ENCODE measurements at places on chromosomes 11 and 22. TPM values are rescaled to one million over a fixed set of nuclear protein-coding genes. Genes with fewer than 3 reads are reported as not detected.

GRCh38 chr11:128182844-128183243, 404.5 kb downstream of the ETS1 start:
- no peak for DNase-seq

DNA sequence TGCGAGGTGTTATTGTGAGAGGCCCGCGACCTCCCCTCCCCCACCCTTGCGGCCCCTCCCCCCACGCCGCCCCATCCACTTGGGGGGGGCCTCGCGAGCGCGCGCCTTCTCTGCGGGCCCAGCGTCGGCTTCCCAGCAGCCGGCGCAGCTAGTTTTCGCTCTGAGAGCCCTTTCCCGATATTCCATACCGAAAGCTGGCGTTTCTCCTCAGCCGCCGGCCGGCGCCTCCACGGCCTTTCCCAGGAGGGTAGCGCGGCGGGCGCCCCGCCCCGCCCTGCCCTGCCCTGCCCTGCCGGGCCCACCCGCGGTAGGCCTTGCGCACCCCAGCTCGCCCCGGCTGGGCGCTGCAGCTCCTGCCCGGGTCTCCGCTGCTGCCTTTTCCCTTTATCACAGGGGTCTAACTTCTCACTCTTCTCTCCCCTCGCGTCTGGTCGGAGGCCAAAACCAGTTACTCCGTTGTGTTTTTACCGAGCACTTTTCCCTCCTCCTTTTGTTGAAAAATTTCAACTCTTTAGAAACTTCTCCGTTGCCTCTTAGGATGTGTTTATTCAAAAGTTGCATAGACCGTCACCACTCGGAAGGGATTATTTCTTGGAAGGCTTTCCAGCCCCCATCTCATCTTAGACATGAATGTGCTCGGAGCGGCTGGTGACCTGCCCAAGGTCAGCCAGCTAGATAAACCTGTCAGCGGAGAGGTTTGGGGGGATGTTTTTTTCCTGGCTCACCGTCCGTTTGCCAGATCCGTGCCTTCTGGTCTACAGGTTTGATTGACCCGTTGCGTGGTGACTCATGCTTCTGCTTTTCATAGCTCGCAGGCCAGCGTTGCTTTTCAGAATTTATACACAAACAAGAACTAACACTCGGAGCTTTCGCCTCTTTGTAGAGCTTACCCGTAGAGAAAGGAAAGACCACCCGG, 648 bp downstream of the PAFAH1B2 start:
- DNase-seq, result peak; percentile 56

The SAA4 gene
- total RNA-seq, result 2.5 TPM

The NXPE2 gene
- total RNA-seq, result not detected

- peak; percentile 78 for DNase-seq
These were observed 4.7 kb downstream of the OSBPL5 start for GRCh38 chr11:3160252-3161031.

- DNase-seq, result no peak
These were observed 69.8 kb downstream of the RNF169 start for GRCh38 chr11:74818283-74818946.

DNA sequence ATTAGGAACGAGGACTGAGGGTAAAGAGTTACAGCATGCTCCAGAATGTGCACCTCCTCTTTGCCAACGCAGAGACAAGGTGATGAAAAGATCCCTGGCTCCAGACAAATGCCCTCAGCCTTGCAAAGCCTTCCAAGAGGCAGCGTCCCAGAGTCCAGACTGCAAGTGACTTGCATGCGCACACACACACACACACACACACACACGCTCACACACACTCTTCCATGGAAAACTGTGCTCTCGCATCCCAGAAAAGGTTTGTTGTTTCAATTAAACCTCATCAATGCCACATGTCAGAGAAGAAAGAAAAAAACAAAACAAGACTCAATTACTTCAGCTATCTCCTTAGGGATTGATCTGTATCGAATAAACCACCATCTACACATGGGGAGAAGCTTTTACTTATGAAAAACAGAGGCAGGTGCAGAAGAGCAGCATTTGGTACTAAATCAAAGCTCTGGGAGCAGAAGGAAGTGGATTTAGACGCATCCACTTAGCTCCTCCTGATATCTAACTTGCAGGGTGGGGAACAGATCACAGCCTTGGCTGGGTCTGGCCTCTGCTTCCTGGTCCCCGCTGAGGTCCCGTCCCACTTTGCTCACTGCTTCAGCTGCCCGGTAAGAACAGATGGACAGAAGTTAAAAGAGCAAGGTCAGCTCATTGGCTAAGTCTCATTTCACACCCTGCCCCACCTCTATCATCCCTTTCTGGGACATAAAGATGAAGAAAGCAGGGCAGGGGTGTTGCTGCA, 249.8 kb upstream of the BLID start:
- DNase-seq, result no peak

The SLCO2B1 gene
- 4.6 TPM for total RNA-seq

GRCh38 chr11:20654038-20654437, 15.3 kb upstream of the NELL1 start:
- DNase-seq, result no peak

The RHOD gene
- total RNA-seq, result 22.3 TPM

GRCh38 chr11:73995247-73995646, 12.6 kb upstream of the UCP2 start:
- no peak for DNase-seq

DNA sequence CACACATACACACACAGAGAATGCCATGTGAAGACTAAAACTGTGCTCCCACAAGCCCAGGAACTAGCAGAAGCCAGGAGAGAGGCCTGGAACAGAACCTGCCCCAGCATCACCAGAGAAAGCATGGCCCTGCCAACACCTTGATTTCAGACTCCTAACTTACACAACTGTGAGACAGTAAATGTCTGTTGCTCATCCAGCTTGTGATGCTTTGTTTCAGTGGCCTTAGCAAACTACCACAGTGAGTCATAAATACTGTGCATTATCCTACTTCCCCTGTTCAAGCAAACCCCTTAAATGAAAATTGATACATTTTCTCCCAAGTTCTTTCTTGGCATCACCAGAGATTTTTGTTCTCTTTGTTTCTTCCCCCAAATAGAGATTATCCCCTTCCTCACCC, 1539.4 kb upstream of the TENM4 start:
- DNase-seq, result no peak

GRCh38 chr11:86145439-86146156, 76.7 kb upstream of the PICALM start:
- DNase-seq, result no peak

DNA sequence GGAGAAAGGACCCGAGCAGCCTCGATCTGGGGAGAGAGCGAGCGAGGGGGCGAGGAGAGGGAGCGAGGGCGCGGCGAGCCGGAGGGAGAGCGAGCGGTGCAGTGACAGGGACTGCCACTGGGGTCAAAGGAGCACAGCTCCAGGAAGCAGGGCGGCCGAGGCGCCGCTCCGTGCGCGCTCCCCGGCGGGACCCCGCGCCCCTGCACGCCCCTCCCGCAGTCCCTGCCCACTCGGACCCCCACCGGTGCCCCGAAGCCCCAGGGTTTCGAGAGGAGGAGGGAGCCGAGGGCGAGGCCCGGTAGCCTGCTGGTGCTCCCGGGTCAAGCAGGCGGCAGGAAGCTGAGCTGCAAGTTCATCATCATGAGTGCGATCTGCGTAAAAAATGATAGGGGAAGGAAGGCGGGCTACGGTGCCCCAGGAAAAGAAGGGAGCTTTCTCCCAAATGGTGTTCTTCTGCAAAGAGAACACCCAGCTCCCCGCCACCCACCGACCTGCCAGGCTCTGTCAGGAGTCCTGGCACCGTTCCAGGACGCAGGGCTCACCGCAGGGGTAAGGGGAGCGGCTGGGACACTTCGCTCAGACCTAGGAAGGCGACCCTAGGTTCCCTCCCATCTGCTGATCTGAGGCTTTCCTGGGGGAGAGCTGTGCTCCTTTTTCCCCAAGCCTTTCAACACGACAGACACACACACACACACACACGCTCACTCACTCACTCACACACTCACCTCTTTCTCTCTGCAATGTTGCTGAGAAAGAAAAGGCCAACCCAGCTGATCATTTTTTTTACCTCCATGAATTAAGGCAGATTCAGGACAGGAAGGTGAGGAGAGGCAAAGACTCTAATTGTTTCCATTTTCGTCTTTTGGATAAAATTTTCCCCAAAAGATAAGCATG, at the start of gene MPPED2:
TSS of gene MPPED2 (minus strand) at position 103 of the 894 bp plus-strand sequence. CDS start 5,980 bp downstream, outside the sequence.
- DNase-seq, result no peak

DNA sequence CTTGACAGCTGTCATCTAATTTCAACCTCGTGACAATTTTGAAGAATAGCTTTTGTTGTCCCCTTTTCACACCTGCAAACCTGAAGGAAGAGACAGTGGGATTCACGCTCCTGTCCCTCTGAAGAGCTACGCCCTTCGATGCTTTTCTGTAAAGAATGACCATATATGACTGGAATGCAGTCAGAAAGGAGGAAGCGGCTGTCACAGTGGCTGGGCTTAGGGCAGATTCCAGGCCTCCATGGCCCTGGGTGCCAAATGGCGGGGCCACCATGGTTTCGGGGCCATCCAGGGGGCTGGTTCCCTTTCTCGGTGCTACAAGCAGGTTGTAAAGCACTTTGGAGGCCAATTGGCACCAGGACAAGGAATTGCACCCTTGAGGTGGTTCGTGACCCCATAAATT, 22.2 kb upstream of the FGF19 start:
- DNase-seq, result no peak

DNA sequence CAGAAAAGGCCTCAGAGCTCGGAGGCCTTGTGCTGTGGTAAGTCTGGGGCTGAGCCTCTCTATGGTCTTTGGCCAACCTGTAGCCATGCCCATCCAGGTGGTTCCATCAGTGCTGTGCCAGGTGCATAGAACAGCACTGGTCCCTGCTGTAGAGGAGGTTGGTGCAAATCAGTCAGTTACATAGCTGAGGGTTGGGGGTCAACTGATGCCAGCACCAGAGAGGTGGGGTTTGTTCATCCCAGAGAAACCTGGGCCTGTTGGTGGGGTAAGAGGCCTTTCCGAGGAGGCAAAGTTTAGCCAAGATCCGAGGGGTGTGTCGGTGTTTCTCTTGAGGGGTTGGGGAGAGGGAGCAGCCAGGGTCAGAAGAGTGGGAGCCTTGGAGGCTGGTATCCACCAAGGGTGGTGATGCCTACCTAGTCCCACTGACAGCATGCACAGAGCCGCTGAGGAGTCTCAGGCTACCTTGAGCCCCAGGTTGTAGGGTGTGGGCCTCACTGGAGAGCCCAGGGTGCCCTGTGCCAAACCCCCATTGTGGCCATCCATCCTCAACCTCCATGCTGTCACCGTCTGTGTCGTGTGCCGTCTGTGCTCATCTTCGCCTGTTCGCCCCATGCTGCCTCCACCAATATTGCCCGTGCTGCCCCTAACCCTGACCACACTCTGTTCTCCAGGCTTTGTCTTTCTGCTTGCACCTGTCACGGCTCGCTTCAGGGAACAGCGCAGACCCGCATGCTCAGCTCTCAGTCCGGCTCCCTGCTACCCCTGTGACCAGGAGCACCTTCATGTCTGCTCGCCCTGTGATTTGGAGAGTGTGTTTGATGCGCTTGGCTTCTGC, 78.7 kb upstream of the SUSD2 start:
- DNase-seq, result no peak

The HPX gene
- 17.6 TPM for total RNA-seq

GRCh38 chr11:86972734-86973133, 17.5 kb upstream of the FZD4 start:
- no peak for DNase-seq

DNA sequence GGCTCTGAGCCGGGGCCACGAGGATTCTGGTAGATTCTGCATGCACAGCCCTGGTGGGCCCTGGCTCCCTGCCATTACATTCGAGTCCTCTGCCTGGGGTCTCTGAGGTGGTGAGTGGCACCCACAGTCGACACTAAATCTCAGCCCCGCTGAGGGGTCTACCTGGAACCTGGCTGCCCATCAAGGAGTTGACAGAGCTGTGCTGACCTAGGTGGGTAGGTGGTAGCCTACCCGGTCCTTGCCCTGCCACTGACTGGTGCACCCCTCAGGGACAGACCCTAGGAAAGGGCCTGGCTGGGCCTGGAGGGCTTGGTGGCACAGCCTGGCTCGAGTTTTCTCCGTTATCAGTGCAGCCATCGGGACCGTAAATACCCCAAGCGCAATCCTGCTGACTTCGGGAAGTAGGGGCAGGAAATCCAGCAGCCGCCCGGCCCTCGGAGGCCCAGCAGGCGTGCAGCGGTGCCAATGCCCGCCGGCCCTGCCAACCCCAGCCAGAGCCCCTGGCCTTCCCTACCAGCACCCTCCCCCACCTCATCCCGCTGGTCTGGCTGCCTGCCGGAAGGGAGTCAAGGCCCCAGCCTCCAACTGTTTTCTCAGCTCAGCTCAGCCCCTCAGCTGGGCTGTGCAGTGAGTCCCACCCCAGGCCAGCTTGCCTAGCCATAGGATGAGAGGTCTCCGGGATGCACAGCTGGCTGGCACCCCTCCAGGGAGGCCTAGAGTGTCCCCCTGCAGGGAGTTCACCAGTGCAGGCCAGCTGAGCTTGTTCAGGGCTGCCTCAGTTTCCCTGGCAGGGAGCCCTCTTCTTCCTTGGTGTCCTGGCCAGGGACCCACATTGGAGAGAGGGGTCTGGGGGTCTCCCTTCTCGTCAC, 80.4 kb upstream of the KCNQ1OT1 start:
- DNase-seq, result peak; percentile 2

DNA sequence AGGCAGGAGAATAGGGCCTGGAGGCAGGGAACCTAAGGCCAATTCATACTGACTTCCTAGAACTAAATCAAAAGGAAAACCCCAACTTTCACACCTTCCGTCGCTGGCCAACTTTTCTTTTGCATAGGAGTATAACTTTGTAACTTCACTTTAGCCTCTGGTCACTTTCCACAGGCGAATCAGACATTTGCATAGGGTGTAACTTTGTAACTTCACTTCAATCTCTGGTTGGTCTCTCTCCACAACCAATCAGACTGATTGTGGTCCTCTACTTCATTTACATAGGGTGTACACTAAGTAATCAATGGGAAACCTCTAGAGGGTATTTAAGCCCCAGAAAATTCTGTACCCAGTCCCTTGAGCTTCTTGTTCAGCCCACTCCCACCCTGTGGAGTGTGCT, 11.5 kb upstream of the TMPRSS4 start:
- no peak for DNase-seq

- DNase-seq, result no peak
These were observed 838.9 kb downstream of the DLG2 start for GRCh38 chr11:84788220-84788619.

DNA sequence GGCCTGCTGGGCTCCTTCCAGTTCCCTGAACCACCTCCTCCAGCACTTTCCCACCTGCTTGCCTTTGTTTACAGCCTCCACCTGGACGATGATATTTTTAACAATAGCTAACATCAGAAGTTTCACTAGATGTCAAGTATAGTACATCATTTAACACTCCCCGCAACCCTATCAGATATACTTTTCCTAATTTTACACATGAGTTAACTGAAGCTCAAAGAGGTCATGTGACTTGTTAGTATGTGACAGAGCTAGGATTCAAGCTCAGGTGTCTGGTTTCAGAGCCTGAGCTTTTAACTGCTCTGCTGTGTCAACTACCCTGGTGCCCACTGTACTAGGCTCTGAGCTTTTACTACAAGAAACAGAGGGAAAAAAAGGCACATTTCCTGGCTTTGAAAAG, 14.3 kb upstream of the HPX start:
- DNase-seq, result no peak

DNA sequence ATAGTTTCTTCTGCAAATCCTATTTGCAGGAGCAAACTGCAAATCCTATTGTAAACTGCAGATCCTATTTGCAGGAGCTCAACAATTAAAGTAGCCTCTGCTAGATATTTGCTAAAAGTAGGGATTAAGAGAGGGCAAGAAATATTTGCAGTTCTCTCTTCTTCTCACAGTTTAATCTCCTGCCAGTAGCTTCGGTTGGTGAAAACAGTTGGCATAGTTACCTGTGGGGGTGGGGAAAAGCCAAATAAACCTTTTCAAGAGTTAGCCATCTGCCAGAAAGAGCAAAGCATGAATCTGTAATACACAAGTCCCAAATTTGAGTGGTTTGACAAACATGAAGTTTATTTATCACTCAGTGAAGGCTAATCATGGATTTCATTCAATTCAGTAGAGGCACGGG, 942.5 kb downstream of the JRKL start:
- no peak for DNase-seq

The PGA4 gene
- not detected for total RNA-seq

GRCh38 chr22:37781434-37782059, 26.2 kb upstream of the GCAT start:
- DNase-seq, result no peak
